ENCODE measurements at places on chromosomes 13 and 19. TPM values are rescaled to one million over a fixed set of nuclear protein-coding genes. Genes with fewer than 3 reads are reported as not detected.

- no peak for DNase-seq
These were observed 86.9 kb downstream of the URI1 start for GRCh38 chr19:30028992-30029343.

GRCh38 chr19:48351341-48351752 is 12.4 kb downstream of the TMEM143 start:
- DNase-seq = peak; percentile 78

GRCh38 chr19:48424694-48425219 is 21.0 kb upstream of the GRWD1 start:
- no peak for DNase-seq

PROZ gene
- not detected for total RNA-seq

GRCh38 chr13:25478186-25478585 is 106.4 kb downstream of the ATP8A2 start:
- no peak for DNase-seq

DNA sequence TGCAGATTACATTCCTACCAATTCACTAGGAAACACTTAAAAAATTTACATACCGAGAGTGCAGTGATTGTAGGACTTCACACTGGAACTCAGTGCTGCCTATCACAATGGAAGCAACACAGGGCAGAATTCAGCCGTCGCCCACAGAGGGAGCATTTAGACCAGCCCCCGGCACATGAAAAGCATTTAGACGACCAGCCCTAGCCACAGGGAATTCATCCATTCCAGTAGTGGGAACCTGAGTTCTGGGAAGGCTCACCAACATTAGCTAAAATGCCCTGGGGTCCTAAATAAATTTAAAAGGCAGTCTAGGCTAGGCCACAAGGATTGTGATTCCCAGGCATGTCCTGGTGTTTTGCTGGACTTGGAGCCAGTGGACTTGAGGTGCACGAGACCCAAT is 155.2 kb downstream of the LIG4 start:
- DNase-seq = no peak

DNA sequence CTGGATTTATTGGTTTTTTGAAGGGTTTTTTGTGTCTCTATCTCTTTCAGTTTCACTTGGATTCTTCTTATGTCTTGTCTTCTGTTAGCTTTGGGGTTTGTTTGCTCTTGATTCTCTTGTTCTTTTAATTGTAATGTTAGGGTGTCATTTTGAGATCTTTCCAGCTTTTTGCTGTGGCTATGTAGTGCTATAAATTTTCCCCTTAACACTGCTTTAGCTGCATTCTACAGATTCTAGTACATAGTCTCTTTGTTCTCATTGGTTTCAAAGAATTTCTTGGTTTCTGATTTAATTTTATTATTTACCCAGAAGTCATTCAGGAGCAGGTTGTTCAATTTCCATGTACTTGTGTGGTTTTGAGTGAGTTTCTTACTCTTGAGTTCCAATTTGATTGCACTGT is 24.6 kb downstream of the ZNF430 start:
- DNase-seq = no peak

GRCh38 chr13:29760544-29760943 is 89.9 kb downstream of the UBL3 start:
- no peak for DNase-seq

TUBB4A gene
- total RNA-seq = 47.8 TPM

ZFP28 gene
- total RNA-seq = 16.0 TPM

IGFL1 gene
- total RNA-seq = not detected

GRCh38 chr19:7833225-7834099 is 3.4 kb downstream of the EVI5L start:
- no peak for DNase-seq

CLASRP gene
- 109 TPM for total RNA-seq

DNA sequence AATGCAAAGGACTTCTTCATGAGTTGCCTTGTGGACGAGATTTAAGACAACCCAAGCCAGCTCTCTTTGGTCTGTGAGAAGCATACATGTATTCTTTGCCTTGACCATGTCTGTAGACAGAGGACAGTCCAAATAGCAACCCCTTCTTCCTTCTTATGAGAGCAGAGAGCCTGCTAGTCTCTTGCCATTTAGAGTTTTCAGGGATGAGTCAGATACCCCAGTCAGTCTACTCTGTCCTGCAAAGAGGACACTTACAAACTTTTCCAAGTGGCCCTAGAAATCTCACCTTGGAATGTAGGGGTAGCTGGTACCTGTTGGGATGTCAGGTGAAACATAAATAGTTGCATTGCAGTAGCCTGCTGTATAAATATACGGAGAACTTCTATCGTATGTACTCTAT is 36.7 kb downstream of the DNAJC3 start:
- DNase-seq = no peak

DNA sequence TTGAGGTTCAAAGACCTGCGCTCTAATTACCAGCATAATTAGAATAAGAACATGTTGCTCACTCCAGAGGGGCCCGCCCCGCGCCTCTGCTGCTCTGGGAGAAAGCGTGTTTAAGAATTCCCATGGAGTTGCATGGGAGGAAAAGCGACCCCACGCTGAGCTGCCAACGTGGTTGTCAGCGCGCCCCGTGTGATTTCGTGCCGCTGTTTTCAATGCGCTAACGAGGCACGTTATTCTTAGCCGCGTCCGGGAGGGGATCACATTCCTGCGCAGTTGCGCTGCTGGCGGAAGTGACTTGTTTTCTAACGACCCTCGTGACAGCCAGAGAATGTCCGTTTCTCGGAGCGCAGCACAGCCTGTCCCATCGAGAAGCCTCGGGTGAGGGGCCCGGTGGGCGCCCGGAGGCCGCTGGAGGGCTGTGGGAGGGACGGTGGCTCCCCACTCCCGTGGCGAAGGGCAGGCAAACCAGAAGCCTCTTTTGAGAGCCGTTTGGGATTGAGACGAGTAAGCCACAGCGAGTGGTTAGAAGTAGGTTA is 173.8 kb upstream of the SOX1 start:
- peak; percentile 50 for DNase-seq

DNA sequence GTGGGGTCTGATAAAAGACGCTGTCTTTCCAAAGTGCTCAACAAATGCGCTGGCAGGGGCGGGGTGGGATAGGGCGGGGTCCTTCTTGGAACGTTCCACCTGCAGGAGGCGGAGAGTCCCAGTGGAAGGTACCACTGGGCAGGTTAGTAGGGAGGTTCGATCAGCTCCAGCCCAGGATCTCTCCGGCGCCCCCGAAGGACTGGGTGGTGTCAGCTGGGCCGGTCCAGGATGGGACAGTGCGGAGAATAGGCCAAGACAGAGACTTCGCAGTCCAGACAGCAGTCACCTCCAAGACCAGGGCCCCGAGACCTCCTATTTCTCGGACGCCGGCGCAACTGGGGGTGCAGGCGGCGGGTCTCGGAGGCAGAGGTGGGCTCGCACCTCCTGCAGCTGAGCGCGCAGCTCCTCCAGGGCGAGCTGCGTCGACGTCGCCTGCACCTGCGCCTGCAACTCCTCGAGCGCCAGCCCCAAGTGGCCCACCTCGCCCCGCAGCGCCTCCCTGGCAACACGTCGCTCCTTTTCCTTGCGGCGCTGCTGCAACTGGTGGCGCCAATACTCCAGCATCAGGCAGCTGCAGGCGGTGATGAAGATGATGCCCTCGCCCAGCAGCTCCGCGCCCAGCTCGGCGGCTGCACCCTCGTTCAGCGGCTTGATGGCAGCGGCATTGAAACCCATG is 21.6 kb downstream of the VASP start:
- DNase-seq = no peak

DNA sequence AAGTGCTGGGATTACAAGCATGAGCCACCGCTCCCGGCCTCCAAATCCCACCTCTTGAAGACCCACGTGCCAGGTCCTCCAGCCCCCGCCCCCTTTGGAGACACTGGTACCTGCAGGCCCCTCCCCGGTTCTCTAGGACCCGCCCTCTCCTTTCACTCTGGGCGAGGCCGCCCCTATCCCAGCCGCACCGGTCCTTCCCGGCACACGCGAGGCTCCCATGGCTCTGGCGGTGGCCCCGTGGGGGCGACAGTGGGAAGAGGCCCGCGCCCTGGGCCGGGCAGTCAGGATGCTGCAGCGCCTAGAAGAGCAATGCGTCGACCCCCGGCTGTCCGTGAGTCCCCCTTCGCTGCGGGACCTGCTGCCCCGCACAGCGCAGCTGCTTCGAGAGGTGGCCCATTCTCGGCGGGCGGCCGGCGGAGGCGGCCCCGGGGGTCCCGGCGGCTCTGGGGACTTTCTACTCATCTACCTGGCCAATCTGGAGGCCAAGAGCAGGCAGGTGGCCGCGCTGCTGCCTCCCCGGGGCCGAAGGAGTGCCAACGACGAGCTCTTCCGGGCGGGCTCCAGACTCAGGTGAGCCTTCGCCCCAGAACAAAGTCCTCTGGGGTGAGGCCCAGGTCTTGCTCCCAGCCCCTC is at the start of gene CBLC:
Gene CBLC, plus strand, starts transcription at position 176 of the 633 bp plus-strand sequence. Its CDS starts 42 bp downstream, at position 218.
- no peak for DNase-seq

CKAP2 gene
- total RNA-seq = 9.5 TPM

- no peak for DNase-seq
These were observed 8.7 kb downstream of the ZNF71 start for GRCh38 chr19:56603829-56604228.

- DNase-seq = peak; percentile 66
These were observed 744.1 kb downstream of the UQCRFS1 start for GRCh38 chr19:28468701-28469459.

GRCh38 chr13:33524086-33524485 is 238.5 kb upstream of the STARD13 start:
- DNase-seq = no peak

DNA sequence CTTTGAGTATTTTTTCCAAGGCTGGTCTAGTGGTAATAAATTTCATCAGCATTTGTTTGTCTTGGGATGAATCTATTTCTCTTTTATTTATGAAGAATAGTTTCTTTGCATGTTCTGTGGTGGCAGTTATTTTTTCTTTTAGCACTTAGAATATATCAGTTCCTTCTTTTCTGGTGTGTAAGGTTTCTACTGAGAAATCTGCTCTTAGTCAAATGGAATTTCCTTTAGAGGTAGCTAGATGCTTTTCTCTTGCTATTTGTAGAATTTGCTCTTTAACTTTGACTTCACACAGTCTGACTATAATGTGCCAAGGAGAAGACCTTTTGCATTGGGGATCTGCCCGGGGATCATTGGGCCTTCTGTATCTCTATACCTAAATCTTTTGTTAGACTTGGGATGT is 4.1 kb upstream of the SIGLEC6 start:
- DNase-seq = no peak

- DNase-seq = no peak
These were observed 516.3 kb upstream of the HTR2A start for GRCh38 chr13:47413112-47413511.

DNA sequence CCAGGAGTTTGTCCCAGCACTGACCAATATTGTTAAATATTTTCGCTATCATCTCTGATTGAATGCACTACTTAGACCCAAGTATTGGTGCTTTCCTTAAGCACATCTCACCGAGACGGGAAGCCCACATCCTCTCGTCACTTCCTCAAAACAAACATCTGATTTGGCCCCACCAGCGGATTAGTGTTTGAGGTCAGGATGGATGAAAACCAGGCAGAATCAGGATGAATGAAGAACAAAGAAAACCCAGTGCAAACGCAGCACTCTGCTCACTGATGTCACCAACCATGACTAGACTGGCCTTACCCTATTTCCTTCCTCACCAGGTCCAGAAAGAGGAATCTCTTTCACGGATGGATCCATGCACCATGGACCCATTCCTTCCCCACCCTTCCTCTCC is 6.0 kb downstream of the PLAUR start:
- no peak for DNase-seq

HAUS8 gene
- 5.9 TPM for total RNA-seq

DNA sequence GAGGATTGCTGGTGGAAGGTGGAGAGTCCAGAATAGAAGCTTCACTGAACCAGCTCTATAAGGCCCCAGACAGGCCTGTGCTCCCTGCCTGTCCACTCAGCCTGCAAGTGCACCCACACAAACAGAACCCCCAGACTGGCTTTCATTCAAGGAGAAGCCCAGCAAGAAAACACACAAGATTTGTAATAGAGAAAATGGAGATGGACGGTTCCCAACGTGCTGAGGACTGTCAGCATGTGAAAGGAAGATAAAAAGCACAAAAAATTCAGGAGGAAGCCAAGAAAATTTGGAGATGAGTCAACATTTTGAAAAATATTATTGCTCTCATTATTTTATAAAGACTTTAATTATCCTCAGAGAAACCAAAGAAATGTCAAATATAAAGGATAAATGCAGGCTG is 218.2 kb upstream of the SLC10A2 start:
- DNase-seq = no peak

DNA sequence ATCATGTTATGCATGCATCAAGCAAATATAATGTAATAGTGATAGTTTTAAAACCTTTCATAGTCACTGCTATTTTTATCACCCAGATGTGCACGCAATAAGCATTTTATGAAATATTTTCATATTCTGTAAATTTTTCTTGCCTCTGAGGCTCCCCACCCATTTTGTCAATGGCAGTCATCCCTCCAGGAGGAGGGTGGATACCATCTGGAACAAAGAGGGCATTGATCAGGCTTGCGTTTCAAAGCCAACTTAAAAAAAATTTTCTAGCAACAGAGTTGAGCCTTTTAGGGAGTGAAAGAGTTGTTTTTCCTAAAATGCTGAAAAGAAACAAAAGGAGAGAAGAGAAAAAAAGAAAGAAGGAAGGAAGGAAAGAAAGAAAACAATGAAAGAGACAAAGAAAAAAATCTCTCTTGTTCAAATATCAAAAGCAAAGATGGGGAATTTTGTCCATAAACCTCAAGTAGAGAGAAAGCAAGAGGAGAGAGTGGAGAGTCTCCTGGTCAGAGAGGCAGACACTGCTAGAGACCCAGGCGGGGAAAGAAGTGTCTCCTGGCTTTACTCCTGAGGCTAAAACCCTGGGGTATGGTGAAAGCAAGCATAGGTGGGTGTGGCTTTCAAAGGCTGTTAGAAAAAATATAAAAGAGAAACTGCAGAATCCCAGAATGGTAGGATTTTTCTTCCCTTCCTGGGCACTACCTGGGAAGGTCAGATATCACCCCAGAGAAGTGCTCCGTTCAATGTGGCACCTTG is 63.6 kb upstream of the KLF12 start:
- DNase-seq = no peak

DNA sequence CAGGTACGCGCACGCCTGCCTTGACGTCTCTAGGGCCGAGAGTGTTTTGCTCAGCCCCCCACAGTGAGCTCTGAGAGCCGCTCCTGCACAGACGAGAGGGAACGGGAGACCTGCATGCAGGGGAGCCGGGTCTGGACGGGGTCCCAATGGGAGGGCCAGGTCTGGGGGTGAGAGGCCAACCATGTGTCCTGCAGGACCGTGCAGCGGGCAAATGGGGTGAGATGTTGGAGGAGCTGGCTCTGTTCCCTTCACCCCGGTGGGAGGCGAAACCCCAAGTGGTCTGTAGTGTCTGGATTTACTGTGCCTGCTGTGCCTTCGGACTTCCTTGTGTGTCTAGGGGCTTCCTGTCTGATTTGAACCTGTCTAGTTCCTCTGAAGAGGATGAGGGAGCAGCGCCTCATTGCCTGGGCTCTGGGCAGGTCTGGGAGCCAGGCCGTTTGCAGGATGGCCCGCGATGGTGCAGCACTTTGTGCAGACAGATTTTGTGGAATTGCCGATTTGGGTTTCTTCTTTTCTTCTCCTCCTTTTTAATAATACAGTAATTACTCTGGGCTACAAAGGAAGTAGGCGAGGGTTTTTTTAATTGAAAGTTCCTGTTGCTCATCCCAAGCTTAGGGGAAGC is 2.1 kb downstream of the CSNK1G2 start:
- DNase-seq = no peak
